ENCODE measurements at places on chromosomes 11 and 22.

DNA sequence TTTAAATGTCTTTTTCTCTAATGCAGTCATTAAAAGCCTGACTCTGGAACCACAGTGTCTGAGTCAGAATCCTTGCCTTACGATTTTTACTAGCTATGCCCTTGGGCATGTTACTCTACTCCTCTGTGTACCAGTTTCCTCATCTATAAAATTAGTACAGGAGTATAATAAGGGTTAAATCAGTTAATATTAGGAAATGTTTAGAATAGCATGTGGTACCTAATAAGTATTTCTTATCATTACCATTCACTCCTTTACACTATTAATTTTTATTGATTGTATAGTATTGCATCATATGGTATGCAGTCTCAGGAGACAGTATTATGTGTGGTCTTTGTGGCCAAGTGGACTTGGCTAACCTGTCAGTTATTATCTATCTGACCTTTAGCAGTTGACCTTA lies 68.2 kb downstream of the METTL15 start:
- DNase-seq = no peak

- DNase-seq = no peak
Measured at GRCh38 chr11:114606003-114606801, 10.6 kb upstream of the NXPE4 start.

- no peak for DNase-seq
Measured at GRCh38 chr22:29300467-29300806, 6.0 kb upstream of the GAS2L1 start.

DNA sequence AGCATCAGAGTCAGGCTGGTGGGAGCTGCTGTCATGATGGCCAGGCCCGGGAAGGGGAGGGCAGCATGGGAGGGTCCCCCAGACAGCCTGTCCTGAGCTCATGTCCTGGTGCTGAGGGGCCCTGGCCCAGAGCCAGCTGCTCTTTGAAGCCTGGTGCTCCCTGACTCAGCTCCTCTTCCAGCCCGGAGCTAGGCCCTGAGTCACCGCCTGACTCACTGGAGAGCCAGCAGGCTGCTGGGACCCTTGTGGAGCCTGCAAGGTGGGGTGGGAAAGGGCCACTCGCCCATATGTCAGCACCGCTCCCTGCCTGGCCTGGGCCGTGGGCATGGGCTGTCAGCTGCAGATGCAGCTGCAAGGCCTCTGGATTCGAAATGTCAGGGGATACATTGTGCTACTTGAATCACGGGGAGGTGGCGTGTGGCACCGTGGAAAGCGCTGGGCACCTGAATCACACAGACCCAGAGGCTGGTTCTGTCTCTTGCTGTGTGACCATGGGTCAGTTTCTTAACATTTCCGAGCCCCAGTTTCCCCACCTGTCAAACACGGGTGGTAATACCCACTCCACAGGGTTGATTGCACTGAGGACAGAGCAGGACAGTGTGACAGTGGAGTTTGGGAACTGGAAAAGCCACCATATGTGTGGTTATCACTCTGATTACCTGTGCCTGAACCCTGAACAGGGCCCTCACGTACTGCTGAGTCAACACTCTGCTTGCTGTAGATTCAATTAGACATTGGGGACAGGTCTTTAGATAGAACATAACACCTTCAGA lies 4.4 kb downstream of the CACNA1I start:
- DNase-seq = no peak

GRCh38 chr11:35617687-35618496 lies at the start of gene FJX1:
FJX1 (plus strand) TSS chr11:35618460; CDS start chr11:35618637, 177 bp downstream.
- no peak for DNase-seq

DNA sequence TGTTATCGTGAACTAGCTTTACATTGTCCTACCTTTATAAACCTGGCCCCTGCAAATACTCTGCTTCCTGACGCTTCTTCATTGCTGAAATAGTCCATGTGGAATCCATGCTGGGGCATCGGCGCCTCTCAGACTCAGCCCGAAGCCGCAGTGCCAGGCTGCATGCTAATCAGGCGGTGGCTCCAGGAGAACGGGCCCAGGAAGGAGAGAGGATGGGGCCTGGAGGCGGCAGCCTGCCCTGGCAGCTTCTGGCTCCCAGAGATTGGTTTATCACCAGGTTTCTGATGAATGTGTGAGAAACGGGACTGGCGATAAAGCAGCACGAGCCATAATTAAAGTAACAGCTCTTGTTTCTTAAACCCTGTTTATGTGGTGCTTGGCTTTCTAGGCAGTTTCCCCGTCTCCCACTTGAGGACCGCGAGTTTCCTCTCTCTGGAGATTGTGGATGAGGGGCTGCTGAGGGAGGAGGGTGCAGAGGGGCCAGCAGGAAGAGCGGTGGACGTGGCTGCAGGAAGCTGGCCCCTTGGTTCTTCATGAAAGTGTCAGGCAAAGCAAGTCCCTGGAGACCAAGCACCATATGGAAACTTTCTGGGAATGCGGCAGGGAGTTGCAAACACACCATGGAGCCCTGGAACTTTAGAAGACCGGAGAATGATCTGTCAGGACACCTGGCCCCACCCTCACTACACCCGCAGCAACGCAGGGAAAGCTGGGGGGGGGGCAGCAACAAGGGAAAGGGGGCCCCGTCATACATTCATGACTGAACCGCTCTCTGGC lies 93.4 kb downstream of the NTM start:
- DNase-seq = no peak

GRCh38 chr22:27317096-27317495 lies 484.5 kb downstream of the MN1 start:
- DNase-seq = no peak

- no peak for DNase-seq
Measured at GRCh38 chr11:131481303-131481702, 110.9 kb downstream of the NTM start.

GRCh38 chr11:122746050-122746478 lies 90.5 kb downstream of the UBASH3B start:
- no peak for DNase-seq

DNA sequence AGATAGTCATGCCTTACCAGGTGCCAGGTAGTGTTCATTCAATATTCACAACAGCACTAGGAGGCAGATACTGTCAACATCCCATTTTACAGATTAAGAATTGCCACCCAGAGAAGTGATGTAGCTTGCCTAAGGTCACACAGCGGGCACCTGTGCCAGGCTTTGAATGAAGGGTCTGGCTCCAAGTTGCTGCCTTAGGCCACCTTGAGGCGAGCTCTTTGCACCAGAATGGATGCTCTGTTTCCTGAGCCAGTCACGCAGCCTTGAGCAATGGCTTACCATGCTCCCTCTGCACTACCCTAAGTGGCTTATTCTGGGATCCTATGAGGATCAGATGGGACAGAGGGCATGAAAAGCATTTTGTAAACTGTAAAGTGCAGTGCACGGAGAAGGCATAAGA lies 25.1 kb upstream of the TIMP3 start:
- DNase-seq = no peak

DNA sequence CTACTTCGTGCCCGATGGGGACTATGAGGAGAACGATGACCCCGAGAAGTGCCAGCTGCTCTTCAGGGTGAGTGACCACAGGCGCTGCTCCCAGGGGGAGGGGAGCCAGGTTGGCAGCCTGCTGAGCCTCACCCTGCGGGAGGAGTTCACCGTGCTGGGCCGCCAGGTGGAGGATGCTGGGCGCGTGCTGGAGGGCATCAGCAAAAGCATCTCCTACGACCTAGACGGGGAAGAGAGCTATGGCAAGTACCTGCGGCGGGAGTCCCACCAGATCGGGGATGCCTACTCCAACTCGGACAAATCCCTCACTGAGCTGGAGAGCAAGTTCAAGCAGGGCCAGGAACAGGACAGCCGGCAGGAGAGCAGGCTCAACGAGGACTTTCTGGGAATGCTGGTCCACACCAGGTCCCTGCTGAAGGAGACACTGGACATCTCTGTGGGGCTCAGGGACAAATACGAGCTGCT lies 751 bp downstream of the FIBIN start:
- DNase-seq = no peak

DNA sequence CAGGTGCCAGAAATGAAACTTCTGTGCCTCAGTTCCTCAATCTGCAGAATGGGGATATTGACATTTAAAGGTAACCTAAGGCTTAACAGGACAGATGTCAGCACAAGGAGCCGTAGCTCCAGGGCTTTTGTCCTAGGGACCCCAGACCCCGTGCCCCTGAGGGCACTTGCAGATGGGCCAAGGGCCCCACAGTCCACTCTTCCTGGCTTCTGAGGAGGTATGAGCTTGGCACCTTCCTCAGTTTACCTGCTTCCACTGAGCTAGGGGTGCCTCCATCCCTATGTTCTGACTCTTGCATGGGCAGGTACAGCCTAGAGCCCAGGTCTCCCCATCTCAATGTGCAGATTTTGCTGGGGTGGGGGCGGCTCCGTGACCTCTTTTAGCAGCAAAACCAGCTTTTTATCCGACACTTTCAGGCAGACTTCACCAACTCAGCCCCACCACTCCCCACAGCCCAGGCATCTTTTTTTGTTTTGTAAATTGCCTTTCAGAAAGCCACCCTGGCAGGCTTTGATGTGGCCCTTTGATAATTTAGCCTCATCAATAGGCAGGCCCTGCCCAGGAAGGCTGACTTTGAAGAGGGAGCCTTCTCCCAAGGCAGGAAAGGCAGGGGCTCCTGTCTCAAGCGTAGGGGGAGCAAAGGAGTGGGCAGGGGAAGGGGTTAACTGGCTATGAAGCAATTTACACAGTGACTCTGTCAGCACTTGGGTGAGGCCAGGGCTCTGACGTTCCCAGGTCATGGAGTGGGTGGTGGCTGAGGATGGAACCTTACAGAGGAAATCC lies 23.7 kb upstream of the FGF3 start:
- DNase-seq = no peak

GRCh38 chr11:6618117-6619003 lies 862 bp downstream of the TPP1 start:
- DNase-seq = peak; percentile 51

DNA sequence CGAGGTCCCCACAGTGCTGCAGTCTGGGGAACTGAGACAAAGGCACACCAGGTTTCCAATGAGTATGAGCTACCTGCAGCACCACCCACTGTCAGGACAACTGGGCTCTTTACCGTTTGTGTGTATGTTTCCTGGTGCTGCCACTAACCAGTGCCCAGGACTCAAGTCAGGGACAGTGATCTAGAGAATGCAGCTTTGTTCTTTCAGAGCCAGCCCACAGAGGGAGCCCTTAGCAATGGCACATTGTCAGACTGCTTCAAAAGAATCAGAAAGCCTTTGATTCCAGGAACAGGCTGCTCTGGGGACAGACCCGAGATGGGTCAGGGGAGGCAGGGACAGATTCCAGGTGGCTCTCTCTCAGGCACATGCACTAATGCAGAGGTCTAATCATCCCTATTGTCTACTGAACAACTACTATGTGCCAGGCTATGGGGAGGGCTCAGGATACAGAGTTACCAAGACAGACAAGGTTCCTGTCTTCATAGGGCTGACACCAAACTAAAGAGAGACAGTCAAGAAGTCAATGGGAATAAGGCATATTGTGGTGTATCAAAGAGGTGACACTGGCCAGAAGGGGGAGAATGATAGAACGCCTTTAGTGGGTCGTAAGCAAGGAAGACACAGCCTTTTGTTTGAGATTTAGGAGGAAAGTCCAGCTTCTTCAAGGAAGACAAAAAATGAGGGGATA lies 103.7 kb downstream of the VPREB1 start:
- DNase-seq = no peak

DNA sequence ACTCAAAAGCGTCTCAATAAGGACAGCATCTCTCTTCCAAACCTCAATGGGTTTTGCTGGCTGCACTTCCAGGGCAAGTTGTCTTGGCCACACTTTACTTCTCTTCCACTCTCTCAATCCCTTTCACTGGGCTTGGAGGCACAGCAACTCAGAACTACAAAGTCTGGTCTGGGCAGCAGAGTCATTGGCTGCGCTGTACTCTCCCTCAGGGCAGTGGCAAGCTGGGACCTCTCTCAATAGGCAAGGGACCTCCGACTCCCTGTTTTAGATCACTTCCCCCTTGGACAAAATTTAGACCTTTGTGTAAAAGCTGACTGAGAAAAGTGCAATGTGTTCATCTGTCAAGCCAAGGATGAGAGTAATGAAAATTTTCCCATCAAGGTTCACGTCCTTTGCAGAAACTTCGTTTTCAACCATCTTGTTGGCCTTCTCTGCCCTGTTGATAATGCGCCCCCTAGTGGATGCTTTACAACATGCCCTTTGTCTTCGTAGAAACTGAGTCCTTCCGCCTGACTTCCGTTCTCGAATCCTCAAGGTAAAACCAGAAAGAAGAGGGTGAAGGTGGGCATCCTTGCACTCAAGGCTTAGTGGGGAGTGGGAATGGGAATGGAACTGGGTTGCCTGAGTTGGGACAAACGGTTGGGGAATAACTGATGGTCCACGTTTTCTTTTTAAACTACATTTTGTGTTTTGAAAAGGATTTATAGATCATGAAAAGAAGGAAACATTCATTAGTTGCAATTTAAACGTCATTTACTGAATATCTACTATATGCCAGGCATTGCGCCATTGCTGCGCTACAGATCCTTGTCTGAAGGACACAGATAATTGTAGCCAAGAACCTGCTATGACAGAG lies 99.1 kb downstream of the CD44 start:
- DNase-seq = peak; percentile 19

GRCh38 chr22:35505399-35506258 lies 35.0 kb upstream of the RASD2 start:
- DNase-seq = no peak

- no peak for DNase-seq
Measured at GRCh38 chr11:108037636-108038035, 28.9 kb downstream of the CUL5 start.

DNA sequence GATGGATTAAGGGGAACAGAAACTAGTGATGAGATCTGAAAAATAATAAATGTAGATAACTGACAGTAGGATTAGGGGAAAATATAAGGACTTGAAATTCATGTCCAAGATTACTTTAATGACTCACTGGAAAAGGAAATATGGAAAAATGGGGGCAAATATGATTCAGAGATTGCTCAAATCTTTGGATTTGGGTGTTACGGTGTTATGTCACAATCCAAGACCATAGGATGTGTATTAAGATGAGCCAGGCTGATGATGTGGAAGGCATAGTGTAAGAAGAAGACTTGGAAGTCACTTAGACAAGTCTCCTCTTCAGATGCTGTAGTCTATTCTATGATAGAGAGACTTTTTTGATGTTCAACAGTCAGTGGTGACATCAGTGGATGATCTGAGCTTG lies 323.7 kb downstream of the LUZP2 start:
- no peak for DNase-seq

GRCh38 chr11:79415411-79415810 lies 25.4 kb downstream of the TENM4 start:
- no peak for DNase-seq

GRCh38 chr11:56716379-56716854 lies 17.5 kb downstream of the OR9G1 start:
- DNase-seq = no peak

GRCh38 chr22:23404689-23405365 lies 175.3 kb downstream of the IGLL1 start:
- no peak for DNase-seq

GRCh38 chr11:123302751-123303195 lies 107.7 kb upstream of the CLMP start:
- no peak for DNase-seq

DNA sequence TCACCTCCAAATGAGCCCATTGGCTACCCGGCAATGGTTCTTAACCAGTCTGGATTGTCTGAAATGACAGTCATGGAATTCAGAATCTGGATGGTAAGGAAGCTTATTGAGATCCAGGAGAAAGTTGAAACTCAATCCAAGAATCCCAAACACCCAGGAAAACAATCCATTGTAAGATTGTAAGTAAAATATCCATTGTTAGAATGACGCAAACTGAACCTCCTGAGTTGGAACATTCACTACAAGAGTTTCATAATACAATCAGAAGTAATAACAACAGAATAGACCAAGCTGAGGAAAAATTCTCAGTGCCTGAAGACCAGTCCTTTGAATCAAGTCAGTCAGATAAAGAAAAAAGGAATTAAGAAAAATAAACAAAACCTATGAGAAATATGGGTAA lies 22.1 kb downstream of the OR8G5 start:
- DNase-seq = no peak

GRCh38 chr22:25122136-25122764 lies 77.4 kb upstream of the CRYBB3 start:
- no peak for DNase-seq
